ENCODE measurements at places on chromosomes 5 and 9. TPM values are rescaled to one million over a fixed set of nuclear protein-coding genes. Genes with fewer than 3 reads are reported as not detected.

Gene FSTL4
- total RNA-seq = not detected

Gene GMCL2
- total RNA-seq = not detected

Gene LRRTM2
- total RNA-seq = under 0.01 TPM

Gene GLDC
- total RNA-seq = 1.8 TPM

Gene SAXO1
- not detected for total RNA-seq

Gene GDA
- total RNA-seq = not detected

Gene SEMA4D
- 3.4 TPM for total RNA-seq

Gene FOXD1
- total RNA-seq = 0.09 TPM

Gene SLC35D2
- 14.2 TPM for total RNA-seq

Gene ENC1
- total RNA-seq = 126 TPM

Gene SLC25A2
- 0.09 TPM for total RNA-seq

Gene TAF11L5
- total RNA-seq = not detected

Gene CDX1
- total RNA-seq = not detected

Gene HTR4
- total RNA-seq = not detected

Gene DIRAS2
- not detected for total RNA-seq

Data from endothelial cell of coronary artery (primary cell).